ENCODE measurements at places on chromosomes 1 and 21. TPM values are rescaled to one million over a fixed set of nuclear protein-coding genes. Genes with fewer than 3 reads are reported as not detected.

GRCh38 chr1:1942753-1943656 is 23.9 kb upstream of the TMEM52 start:
- DNase-seq, result no peak

- DNase-seq, result no peak
Observed at GRCh38 chr1:68196676-68197075, 35.6 kb downstream of the WLS start.

- DNase-seq, result peak; percentile 30
Observed at GRCh38 chr1:76690766-76691165, 176.5 kb upstream of the ST6GALNAC5 start.

DNA sequence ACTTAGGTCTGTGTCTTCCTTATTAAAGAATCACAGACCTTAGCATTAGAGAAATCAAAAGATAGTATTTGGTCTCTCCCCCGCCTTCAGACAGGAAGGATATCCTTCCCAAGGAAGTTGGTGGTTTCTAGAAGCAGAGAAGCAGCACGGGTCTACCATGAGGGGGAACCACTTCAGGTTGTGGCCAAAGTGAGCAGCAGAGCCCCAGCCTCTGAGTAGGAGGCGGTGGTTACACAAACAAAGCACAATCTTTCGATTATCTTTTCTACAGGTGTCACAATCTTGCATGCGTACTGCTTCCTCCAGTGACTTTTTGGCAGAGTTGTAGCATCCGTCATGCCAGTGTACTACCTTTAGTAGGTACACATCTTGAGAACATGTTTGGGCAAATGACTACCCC is 8.8 kb downstream of the PGLYRP4 start:
- DNase-seq, result no peak

DNA sequence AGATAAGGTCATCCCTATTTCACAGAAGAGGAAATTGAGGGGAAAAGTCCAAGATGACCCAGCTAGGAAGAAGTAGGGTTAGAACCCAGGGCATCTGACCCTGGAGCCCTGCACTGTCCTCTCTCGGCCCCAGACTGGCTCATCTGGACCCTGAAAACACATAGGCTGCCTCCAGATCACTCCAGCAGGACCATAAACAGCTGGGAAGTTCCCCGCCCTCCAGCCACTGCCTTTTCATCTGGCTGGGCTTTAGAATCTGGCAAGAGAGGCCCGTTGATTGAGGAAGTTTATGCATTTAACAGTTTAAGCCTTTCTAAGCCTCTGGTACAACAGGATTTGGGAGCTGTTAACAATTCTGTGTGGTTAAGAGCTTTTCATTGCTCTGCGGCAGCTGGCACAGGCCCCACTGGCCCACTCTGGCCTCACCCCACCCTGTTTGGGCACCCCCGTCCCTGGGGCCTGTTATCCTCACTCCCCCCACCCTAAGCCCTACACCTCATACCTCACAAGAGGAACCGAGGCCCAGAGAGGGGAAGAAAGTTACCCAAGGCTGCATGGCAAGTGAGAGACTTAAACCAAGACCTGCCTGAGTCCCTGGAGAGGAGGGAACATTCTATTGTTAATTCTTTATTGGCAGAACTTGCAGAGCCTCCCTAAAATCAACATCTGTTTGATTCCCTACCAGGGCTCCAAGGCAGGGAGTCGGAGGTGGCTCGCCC is 84.2 kb downstream of the EPHB2 start:
- DNase-seq, result peak; percentile 4

DNA sequence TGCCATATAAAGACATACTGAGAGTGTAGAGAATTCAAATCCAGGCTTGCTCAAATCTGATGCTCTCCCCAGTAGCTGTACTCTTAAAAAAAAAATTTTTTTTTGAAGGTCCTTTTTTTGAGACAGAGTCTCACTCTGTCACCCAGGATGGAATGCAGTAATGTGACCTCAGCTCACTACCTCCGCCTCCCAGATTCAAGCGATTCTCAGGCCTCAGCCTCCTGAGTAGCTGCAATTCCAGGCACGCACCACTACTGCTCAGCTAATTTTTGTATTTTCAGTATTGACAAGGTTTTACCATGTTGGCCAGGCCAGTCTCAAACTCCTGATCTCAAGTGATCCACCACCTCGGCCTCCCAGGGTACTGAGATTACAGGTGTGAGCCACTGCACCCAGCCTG is 28.7 kb downstream of the STYXL2 start:
- no peak for DNase-seq

DNA sequence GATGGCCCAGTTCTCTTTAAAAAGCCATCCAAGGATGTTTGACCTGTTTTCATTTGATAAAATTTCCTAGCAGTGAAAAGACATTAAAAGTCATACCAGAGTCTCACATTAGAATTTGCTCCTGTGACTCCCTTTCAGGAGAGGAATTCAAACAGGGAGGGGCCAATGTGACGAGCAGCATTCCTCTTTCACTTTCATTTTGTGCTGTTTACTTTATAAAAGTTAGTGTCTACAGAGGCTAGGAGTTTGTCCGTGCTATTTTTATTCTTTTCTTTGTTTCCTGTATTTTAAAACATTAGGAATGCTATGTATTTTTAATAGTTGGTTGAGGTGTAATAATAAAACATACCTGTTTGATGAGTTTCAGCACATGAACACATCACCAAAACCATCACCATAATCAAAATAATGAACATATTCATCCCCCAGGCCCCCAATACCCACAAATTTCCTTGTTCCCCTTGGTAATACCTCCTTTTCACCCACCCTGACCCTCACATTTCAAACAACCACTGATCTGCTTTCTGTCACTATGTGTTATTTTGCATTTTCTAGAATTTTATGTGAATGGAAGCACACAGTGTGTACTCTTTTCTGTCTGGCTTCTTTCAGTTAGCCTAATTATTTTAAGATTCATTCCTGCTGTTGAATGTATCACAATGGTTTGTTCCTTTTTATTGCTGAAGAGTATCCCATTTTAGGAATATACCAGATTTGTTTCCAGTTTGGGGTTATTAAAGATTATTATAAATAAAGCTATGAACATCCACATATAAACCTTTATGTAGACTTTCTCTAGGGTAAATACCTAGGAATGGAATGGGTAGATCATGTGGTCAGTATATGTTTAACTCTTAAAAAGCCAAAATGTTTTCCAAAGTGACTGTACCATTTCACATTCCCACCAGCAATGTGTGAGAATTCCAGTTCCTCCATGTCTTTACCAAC is 129.5 kb downstream of the TENT5C start:
- DNase-seq, result peak; percentile 74

- DNase-seq, result peak; percentile 23
Observed at GRCh38 chr1:26831546-26832248, 5.2 kb downstream of the ZDHHC18 start.

DNA sequence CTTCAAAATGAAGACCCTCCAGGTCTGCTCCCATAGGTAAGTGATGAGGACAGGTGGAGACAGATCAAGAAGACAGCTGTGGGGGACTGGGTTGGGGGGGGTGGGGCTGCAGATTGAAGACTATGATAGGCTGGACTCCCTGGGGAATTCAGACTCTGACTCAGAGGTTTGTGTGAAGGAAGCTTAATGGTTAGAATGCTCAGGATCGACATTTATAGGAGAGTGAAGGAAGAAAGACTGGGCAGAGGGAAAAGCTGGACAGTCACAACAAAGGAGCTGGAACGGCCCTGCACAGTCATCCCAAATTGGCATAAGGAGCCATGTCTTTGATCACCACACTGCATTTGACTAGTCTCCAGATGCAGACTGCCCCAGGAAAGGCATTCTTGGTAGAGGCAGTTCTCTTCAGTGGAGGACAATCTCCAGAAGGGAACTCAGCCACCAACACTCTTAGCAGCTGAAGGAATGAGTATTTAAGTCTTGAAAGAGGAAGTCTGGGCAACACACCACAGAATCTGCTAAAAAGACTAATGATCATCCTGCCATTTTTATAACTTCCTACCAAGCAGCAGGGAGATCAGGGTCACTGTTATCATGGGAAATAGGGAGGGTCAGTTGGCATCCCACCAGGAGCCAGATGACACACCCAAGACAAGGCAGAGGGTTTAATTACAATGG is 120.0 kb upstream of the ZC3H11B start:
- no peak for DNase-seq

DNA sequence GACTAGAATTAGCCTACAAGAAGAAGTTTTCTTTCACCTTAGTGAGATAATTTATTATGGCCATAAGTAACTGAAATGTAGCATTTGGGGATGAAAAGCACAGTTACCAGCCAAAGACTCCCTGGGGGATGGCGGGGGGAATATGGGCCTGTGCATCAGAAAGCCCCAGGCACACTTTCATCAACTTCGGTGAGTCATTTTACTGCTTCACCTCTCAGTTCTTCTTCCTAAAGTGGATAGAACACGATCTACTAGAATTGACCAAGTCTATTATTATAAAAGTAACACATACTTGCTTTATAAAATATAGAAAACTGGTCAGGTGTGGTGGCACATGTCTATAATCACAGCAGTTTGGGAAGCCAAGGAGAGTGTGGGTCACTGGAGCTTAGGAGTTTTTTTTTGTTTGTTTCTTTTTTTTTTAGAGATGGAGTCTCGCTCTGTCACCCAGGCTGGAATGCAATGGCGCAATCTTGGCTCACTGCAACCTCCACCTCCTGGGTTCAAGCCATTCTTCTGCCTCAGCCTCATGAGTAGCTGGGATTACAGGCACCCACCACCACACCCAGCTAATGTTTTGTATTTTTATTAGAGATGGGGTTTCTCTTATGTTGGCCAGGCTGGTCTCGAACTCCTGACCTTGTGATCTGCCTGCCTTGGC is 141.8 kb downstream of the ZZZ3 start:
- DNase-seq, result peak; percentile 78

DNA sequence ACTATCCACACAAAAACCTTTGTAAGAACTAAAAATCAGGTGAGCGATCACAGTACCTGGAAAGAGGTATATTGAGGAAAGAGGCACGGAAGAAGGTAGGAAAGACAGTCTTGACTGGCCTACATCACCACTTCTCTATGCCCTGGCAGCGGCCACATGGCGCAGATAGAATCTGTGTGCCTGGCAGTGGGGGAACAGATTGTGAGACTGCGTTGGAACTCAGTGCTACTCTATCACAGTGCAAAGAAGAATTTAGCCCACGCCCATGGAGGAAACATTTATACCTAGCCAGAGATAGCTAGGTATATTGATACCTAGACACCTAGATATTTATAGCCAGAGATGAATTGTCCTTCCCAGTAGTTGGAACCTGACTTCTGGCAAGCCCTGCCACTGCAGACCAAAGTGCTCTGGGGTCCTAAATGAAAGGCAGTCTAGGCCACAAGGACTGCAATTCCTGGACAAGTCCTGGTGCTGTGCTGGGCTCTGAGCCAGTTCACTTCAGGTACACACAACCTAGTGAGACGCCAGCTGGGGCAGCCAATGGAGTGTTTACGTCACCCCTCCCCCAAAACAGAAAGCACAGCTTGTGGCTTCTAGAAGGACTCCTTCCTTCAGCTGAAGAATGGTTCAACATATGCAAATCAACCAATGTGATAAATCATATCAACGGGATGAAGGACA is 51.9 kb downstream of the DHX9 start:
- no peak for DNase-seq

DNA sequence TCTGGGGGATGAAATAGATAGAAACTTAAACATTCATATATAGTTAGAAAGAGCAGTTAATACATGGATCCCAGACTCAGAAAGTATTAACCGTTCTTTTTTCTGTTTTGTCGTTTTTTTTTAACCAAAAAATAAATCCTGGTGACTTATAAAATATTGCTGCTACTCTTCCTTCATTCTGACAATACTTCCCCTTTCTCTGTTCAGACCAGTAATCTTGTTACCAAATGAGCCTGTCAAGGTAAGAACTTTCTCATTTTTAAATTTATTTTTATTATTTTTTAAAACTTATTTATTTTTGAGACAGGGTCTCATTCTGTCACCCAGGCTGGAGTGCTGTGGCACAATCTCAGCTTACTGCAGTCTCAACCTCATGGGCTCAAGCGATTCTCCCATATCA is 13.7 kb downstream of the PTPN22 start:
- DNase-seq, result no peak

DNA sequence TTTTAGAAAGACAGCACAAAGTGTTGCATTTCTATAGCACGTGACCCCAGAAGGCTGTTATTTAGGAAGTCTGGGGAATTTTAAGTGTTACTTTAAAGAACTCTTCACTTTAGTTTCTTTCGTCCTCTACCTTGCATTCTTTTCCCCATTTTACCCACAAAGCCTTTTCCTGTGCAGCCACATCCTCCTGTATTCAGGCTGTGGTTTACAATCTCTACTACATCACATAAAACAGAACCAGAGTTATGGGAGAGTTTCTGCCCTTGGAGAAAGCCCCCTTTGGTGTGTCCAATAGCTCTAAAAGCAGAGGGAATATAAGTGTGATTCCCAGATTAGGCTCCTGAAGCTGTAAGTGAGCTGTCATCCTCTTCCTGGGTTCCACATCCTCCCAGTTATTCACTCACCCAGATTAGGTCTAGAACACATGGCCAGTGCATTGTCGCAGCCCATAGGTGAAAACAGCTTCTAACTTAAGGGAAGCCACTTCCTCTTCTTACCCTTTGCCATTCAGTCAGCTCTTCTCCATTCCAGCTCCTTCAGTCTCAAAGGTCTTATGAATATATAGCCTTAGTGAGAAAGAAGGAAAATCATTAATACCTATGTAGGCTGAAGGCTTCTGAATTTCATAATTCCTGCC is 171.1 kb downstream of the PIGK start:
- DNase-seq, result no peak

DNA sequence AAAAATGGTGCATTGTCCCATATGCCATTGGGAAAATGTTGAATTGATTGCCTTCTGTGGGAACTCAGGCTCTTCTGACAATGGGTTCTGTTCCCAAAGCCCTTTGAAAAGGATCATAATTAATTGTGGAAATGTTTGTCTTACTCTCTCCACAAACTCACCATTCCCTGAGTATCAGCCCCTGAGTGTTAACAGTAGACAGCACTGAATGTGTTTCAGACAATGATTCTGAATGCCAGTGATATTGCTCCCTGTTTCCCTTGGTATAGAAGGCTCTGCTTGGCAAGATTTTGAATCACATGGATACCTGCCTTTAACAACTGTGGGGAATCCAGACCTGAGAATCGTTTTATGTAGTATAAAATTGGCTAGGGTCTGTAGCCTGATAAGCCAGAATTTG is 1096.8 kb downstream of the ADGRL2 start:
- DNase-seq, result no peak

- DNase-seq, result no peak
Observed at GRCh38 chr1:243580072-243580471, 270.0 kb downstream of the AKT3 start.

DNA sequence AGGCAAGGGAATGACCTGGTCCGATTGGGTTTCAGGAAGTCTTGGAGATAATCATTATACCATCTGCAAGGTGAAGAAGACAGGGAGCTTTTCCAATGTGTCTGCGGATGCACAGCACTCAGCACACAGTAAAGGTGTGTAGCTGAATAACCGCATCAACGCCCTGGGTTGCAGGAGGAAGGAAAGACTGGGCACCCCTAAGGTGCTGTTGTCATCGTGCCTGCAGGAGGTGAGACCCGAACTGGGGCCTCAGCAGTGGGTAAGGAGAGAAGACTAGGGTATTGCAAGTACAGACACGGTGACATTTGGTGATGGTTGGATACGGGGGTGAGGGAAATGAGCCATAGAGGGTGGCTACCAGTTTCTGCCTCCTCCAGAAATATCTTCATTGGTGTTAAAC is 1.1 kb upstream of the TRIM62 start:
- no peak for DNase-seq

The PLPP3 gene
- total RNA-seq, result 9.9 TPM

The OR2L5 gene
- 0.05 TPM for total RNA-seq

The PLPPR5 gene
- 0.05 TPM for total RNA-seq

The OR2G6 gene
- total RNA-seq, result not detected

The OR10Z1 gene
- not detected for total RNA-seq

The GREM2 gene
- total RNA-seq, result not detected

Measured in renal cortical epithelial cell (primary cell).